Activated CD8-positive, alpha-beta memory T cell treated with anti-CD3 and anti-CD28 coated beads for 48 hours (primary cell): ENCODE measurements at places on chromosomes 1 and 21.

- no peak for DNase-seq
Measured at GRCh38 chr1:200073286-200073637, 45.8 kb downstream of the NR5A2 start.

- no peak for DNase-seq
Measured at GRCh38 chr1:7564137-7564536, 207.0 kb upstream of the VAMP3 start.

DNA sequence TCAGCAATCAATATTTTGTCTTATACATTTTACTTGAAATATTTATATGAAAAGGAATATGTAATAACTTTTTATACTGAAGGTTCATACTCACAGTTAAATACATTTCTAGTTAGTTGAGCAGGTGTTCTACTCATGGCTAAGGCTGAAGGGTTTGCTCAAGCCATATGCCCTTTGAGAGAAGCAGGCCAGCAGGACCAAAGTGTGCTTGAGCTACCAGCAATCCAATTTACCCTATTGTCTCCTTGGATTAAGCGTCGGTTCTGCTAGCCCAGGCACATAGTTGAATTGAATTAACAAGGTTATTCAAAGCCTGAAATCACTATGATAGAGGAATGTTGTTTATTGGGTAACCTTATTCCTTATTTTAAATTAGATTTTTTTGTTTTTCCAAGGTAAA is 151.5 kb upstream of the BACE2 start:
- DNase-seq = no peak

DNA sequence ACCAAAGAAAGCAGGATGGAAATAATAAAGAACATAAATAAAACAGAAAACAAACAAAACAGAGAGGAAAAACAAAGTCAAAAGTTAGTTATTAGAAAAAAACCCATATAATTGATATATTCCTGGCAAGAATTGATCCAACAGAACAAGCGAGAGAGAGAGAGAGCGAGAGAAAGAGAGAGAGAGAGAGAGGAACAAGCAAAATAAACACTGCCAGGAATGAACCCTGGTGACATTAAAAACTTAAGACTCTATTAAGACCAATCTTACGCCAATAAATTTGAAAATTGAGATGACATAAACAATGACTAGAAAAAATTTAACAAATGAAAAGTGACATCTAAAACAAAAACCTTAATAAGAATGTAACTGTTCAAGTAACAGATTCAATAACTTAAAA is 64.1 kb downstream of the COP1 start:
- DNase-seq = no peak

GRCh38 chr1:88519156-88519555 is 164.9 kb upstream of the PKN2 start:
- DNase-seq = no peak

DNA sequence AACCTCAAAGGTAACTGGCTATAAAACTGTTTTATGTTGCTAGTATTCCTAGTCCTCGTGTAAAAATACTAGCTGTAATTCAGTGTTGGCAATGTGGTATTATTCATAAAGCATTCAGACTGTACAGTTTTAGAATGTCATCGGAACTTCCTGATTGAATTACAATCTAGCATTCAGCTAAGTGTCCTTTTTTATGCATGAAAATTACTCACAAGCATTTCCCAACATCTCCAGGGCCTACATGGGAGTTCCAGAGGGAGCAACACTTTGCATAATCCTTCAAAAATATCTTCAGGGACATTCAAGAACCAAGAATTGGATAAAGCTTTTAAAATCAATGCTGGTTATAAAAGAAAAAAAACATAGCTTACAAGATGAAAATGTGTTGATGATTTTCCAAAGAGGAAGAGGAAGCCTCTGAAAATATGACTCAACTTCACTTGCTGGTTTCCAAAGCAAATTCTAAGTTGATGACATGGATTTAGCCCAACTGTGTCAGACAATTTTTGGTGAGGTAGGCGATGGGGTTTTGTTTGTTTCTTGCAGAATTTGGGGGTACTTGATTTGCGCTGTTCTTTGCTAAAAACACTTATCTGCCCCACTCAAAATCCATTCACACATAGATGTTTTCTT is 137.8 kb downstream of the SLC44A5 start:
- no peak for DNase-seq

DNA sequence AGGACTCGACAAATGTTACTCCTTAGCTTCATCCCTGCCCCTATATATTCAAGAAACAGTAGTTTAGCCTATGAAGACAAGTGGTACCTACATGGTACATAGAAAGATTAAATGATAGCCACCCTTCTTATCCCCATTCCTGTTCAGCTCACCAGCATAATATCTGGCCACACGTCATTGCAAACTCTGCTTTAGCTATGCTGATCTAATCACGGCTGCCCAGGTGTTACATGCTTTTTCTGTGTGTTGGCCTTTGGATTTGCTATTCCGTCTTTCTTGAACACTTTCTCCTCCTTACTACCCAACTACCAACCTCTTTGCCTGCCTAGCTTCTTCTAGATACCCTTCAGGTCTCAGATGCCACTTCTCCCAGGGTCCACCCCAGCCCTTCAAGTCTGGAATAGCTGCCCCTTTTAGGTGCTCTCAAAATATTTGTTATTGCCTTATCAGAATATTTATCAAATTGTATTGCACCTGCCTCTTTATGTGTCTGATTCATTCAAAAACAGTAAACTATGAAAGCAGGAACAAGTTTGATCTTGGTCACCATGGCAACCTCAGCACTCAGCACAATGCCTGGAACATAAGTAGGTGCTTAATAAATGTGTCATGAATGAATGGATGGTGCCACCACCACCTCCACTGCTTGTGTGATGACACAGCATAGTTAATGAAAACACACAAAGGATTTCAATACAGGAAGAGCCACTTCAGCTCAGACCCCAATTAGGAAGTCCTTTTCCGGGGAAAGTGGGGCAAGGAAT is 11.4 kb upstream of the DNASE2B start:
- DNase-seq = no peak

GRCh38 chr1:54285815-54286345 is 85.9 kb downstream of the MRPL37 start:
- no peak for DNase-seq

GRCh38 chr1:32991386-32991785 is 26.8 kb upstream of the RNF19B start:
- DNase-seq = no peak

- DNase-seq = no peak
Measured at GRCh38 chr1:84148758-84149157, 4.7 kb downstream of the PRKACB start.

DNA sequence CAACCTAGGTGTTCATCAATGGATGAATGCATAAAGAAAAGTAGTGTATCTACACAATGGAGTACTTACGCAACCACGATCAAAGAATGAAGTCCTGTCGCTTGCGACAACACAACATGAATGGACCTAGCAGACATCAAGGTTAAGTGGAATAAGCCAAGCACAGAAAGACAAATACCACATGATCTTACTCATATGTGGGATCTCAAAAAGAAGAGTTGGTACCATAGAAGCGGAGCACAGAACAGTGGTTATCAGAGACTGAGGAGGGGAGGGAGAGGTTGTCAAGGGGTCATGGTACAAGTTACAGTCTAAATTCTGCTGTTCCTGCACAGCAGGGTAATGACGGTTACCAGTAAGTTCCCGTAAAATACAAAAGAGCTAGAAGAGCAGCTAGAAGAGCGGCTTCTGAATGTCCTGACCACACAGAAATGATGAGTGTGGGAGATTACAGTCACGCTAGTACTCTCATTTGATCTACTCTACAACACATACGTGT is 36.7 kb downstream of the NPHP4 start:
- no peak for DNase-seq

DNA sequence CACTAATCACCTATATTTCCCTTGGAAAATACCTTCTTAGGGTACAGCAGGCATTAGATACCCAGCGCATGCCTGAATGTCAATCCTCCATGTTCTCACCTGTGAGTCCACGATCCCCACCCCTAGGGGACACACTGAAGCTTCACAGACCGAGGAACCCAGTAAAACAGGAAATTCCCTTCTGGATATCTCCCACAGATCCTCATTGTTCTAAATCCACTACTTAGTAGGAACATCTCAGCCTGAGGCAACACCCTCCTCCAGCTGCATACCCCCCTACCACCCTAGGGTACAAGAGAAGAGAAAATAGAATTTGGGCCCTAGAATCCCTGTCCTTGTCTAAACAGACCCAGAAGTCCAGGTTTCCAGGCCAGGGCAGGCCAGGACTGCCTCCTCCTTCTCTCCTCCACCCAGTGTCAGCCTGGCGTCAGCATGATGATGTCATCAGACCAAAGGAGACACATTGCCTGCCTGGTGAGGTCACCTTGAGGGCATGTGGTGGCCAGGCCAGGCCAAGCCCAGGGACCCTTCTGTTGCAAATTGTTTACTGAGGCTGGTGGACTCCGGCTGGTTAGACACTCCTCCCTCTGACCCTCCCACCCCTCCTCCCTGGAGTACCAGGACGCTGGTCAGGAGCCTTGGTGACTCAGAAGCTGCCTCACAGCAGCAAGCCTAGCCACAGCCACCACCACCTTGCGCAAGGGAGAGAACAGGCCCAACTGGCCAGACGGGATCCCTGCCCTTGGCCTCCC is 6.2 kb downstream of the NECTIN4 start:
- DNase-seq = no peak

DNA sequence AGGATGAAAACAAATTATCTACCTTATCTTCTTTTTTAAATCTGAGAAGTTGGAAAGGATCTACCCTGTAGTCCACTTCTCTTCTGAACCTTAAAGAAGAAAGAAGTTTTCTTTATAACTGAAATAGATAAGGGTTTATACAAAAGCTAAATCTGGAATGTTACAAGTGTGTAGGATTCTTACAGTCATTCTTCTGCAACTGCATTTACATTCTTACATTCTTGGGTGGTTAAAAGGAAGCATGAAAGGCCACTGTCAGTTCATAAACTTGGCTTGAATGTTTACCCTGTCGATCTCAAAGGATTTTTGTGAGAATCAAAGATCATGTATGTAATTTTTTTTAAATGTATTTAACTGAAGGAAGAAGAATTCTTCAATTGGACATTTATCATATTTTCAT is 142.1 kb upstream of the BRINP3 start:
- DNase-seq = no peak

GRCh38 chr1:125085720-125086591 is 3901.2 kb downstream of the SRGAP2C start:
- no peak for DNase-seq

GRCh38 chr1:155133799-155134281 is 1.8 kb upstream of the SLC50A1 start:
- DNase-seq = no peak

GRCh38 chr21:43318841-43319781 is 107.8 kb downstream of the SIK1 start:
- DNase-seq = no peak

DNA sequence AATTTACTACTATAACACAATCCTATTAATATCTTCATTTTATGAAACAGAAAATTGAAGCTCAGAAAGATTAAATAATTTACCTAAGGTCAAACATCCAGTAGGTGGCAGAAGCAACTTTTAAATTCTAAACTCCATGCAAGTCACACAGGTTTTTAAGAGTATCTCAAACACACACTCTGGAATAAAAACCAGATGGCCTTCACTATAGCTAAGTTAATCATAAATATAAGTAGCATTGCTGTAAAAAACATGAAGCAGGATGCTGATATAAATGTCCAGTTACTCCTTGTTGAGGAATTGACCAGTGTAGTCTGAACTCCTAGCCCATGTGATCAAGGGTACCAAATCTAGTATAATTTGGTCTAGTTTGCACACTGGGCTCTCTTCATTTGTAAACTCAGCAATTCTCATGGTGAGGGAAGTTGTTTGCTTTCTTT is 9.4 kb upstream of the FMO3 start:
- DNase-seq = no peak

GRCh38 chr21:15365751-15366392 is 301.1 kb upstream of the NRIP1 start:
- DNase-seq = no peak

GRCh38 chr21:28516021-28516420 is 476.7 kb downstream of the LTN1 start:
- DNase-seq = no peak

DNA sequence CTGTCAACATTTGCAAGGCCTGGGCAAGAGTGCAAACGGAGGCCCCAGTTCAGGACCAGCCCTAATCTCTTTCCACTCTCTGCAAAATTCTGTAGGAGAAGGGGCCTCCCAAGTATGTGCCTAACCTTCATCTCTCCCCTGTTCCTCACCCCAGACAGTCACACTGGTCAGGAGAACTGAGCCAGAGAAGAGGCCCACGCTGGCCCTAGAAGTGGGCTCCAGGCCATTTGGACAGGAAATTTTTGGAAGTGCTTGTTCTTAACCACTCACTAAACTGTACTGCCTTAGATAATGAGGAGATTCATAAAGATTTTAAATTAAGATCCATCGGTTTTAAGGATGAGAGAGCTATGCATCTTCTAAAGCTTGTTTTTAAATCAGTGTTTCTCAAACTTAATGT is 129.7 kb upstream of the ADGRL2 start:
- no peak for DNase-seq

- DNase-seq = no peak
Measured at GRCh38 chr1:112721966-112722524, 6.9 kb upstream of the PPM1J start.

DNA sequence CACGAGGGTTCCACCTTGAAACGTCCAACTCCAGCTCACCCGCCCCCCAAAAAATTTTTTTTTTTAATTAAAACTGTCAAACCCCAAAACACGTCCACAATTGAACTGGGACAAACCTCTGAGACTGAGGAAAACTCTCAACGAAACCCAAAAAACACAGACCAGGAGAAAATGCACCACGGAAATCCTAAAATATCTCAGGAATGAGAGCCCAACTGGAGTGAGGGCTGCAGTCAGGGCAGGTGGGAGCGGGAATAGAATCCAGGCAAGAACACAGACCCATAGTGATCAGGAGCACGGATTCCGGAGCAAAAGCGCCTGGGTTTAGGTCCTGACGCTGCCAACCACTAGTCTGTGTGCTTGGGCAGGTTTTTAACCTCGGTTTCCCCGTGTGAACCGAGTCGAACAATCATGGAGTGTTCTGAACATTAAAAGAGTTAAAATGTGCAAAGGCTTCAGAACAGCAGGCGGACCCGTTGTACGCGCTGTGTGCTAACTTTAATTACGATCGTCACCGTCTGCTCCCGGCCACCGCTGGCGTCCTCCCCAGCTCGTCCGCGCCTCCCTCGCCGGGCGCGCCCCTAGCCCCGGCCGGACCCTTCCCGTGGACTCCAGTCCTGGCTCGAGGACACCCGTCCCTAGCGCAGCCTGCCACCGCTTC is 624 bp downstream of the ARHGAP29 start:
- no peak for DNase-seq

- no peak for DNase-seq
Measured at GRCh38 chr1:76291191-76291590, 216.6 kb downstream of the ST6GALNAC3 start.

DNA sequence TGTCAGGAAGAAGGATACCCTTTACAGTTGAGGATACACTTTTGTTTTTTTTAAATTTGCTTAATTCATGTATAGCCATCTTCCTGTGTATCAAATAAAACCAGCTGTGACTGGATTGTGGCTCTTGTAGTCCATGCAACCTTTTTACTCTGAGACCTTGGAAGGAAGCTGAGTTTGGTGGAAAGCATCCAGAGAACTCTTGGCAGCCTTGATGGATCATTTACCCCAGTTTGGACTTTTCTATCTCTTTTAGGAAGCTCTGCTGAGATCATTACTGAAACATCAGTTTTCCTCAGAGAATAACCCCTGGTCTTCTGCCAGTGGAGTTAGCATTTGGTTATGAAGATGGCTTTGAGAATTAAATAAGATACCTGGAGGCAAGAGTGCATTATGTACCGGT is 21.2 kb upstream of the APOBEC4 start:
- DNase-seq = no peak

GRCh38 chr1:232084584-232085223 is 458.1 kb downstream of the DISC1 start:
- no peak for DNase-seq
